Stimulated activated CD8-positive, alpha-beta memory T cell treated with anti-CD3 and anti-CD28 coated beads, Interleukin-12 subunit alpha, Interleukin-12 subunit beta, amount 100 ng/mL, for 1 hour (primary cell): ENCODE measurements at places on chromosomes 12 and 14.
A peak's percentile ranks its signal among the peaks of the same experiment; 100 is the strongest.

GRCh38 chr14:32012062-32012461, 65.0 kb upstream of the ARHGAP5 start:
- no peak for DNase-seq

- DNase-seq: peak; percentile 41
These were observed 11.5 kb upstream of the NUP107 start for GRCh38 chr12:68675101-68675842.

DNA sequence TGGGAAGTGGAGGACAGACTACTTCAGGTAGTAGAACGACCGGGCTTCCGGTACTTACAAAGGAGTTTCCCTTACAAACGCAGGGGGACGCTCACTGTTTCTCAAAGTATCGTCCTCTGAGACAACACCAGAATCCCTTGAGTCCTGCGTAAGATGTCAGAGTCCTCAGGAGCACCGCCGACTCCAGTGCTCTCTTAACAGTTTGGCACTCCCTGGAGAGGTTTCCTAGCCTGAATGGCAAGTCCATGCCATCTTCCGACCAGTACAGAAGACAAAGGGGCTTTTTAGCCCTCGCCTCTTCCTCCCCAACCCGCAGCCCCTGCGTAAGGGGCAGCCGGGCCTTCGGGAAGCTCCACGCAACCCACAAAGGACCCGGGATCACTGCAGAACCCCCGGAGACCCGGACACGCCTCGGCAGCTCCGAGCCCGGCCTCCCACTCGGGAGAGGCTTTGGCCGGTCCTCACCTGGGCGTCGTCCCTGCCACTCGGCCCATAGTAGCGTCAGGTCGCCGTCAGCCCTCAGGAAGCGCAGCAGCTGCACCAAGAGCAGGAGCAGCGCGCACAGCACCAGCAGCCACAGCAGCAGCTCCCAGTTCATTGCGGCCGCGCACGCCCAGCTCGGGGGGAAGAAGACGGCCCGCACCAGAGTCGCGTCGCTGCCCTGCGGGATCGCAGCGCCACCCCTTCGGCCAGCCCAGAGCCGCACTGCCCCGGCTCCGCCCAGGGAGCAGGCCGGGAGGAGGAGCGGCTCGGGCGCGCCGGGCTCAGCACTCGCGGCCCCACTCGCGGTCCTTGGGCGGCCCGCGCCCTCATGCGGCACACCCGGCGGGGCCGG, at the start of gene DHRS7:
Gene DHRS7, minus strand, starts transcription at position 687 of the 835 bp plus-strand sequence. Its CDS starts 89 bp downstream, at position 598.
- DNase-seq: peak; percentile 47

GRCh38 chr14:75125617-75126016, 1.2 kb downstream of the NEK9 start:
- DNase-seq: no peak

GRCh38 chr14:104870368-104871144, 5.5 kb downstream of the CEP170B start:
- no peak for DNase-seq

DNA sequence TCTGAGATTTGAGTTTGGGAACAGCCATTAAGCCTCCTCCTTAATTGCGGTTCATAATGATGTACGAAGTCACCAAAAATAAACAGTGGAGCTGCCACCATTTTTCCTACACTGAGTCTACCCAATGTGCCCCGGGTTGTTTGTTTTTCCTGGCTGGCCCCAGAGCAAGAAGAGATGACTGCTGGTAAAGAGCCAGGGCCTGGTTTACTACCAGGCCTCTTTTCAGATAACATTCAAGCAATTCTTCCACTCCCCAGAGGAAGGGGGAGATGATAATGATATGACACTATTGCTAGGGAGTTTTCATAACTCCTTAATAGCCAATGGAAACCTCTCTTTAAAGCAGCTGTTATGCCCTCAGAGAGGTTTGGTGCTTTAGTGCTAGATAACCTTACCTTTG, 42.3 kb downstream of the BRAP start:
- DNase-seq: no peak

DNA sequence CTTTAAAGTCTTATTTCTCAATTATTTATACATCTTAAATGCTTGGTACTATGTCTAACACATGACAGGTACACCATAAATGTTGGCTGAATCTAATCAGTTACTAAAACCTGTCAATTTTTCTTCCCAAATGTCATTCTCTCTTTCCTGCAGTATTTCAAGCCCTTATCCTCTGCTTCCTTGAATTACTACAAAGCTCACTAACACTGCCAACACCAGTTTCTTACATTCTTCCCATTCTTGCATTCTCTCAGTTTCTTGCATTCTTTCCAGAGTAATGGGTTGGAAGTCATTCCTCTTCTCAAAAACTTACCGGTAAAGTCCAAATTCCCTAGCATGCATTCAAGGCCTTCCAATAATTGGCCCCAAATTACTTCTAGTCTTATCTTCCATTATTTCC, 9.6 kb upstream of the SMARCC2 start:
- no peak for DNase-seq

DNA sequence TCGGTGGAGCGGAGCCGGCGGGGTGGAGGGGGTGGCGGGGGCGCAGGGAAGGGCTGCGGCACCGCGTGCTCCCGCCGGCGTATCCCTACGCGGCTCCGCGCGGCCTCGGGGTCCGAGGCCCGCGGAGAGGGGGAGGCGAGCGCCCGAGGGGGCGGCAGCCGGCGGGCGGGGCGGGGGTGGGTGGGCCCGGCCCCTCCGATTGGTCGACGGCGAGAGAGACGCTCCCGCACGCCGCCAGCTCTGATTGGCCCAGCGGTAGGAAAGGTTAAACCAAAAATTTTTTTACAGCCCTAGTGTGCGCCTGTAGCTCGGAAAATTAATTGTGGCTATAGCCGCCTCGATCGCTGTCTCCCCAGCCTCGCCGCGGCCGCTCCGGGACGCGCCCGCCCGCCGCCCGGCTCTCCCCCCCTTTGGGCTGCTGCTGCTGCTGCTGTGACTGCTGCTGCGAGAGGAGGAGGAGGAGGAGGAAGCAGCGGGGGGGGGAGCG, at the start of gene FOXG1:
Gene FOXG1, plus strand, starts transcription at position 319 of the 487 bp plus-strand sequence. CDS start 493 bp downstream, outside the sequence.
- no peak for DNase-seq

GRCh38 chr12:119666900-119667576, 895 bp upstream of the PRKAB1 start:
- DNase-seq: no peak

GRCh38 chr12:124681779-124682391, 114.5 kb upstream of the NCOR2 start:
- no peak for DNase-seq

- no peak for DNase-seq
These were observed 3.3 kb downstream of the NKX2-1 start for GRCh38 chr14:36516719-36517241.

DNA sequence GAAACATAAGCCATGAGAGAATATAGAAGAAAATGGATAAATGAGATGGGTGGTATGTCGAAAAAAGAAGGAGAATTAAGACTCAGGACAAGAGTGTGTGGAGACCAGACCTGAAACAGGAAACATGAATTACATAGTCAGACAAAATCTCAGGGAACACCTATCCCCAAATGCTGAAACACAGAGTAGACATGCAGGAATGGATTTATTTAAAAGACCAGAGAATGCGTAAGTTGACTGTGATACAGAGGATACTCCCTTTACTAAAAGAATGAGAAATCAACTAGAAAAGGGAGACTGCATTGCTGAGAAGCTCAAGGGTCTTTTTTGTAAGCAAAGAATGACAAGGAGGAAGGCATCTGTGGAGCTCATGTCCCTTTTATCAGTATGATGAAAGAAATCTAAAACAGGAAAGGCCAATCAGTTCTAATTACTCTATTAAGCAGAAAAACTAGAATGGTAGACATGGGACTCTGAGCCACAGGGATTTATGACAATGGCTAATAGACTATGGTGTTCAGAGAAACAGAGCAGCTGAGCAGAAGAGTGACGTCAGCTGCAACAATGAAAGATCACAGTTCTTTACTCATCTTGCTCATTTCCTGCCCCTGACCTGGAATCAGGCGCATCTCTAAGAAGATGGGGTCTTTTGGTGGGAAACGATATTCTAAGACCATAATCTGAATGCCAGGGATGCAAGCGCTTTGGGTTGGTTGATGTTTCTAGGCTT, 138.9 kb upstream of the DHRS4 start:
- no peak for DNase-seq

- DNase-seq: no peak
These were observed 354.5 kb downstream of the NUAK1 start for GRCh38 chr12:105783983-105784947.

- DNase-seq: no peak
These were observed 34.2 kb downstream of the NT5DC3 start for GRCh38 chr12:103806803-103807202.

- DNase-seq: no peak
These were observed 913.9 kb upstream of the SEL1L start for GRCh38 chr14:82447586-82447985.

- no peak for DNase-seq
These were observed 69.9 kb upstream of the CNTN1 start for GRCh38 chr12:40622246-40622838.

DNA sequence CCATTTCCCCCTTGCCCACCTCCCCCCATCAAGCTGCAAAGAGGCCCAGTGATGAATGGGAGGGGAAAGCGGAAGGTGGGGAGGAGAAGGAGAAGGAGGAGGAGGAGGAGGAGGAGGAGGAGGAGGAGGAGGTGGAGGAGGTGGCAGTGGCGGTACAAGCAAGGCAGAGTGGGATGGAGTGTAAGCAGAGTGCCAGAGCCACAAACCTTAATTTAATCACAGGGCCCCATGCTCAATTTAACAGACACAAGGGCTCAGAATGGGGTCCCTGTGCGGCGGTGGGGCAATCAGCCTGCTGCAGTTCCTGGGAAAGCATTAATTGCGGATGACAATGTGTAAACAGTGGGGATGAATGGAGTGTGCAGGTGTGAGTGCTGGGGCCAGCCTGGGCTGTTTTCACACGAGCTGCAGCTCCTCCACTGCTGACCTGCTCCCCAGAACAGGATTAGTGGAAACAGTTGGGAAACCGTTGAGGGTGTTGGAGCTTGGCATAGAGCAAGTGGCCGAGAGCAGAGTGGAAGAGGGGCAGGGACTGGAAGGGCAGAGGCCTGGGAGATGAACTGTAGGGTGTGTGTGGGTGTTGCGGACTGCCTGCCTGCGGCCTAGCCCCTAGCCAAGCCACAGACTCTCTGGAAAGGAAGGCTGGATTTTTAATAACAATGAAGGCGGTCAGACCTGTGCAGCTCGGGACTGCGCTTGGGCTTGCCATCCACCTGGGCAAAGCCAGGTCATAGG, 36.4 kb upstream of the SMOC1 start:
- DNase-seq: no peak

DNA sequence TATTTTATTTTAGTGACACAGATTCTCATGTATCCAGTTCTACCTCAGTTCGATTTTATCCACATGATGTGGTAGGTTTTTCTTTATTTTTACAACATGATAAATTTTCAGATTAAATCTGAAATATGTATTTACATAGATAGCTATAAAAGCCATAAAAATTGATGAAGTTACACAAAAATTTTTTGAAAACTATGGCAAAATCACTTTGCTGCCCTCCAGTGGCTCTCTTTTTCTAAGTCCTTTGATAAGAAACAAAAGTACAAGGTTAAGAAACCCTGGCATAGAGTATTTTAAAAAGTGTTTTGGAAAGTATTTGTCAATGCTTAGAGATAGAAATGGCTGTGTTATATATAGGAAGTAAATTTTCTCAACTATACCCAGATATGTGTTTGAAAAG, 104.2 kb downstream of the PCNX1 start:
- DNase-seq: no peak
